ENCODE measurements at places on chromosomes 16 and 17.

DNA sequence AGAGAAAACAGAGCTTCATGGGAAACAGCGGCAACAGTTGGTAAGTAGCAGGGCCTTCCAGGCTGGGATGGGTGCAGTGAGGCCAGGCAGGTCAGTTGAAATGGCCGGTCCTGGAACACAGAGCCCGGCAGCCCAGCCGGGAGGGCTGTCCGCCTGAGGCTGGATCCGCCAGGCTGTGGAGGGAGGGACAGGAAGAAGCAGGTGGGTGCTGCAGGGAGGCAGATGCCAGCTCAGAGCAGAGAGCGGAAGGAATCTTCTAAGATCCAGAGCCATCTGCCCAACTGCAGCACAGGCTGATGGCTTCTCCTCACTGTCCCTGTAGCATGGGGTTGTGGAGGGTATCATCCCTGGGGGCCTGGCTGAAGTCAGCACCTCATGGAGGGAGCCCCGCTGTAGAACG, 599 bp downstream of the RNF112 start:
- no peak for DNase-seq

DNA sequence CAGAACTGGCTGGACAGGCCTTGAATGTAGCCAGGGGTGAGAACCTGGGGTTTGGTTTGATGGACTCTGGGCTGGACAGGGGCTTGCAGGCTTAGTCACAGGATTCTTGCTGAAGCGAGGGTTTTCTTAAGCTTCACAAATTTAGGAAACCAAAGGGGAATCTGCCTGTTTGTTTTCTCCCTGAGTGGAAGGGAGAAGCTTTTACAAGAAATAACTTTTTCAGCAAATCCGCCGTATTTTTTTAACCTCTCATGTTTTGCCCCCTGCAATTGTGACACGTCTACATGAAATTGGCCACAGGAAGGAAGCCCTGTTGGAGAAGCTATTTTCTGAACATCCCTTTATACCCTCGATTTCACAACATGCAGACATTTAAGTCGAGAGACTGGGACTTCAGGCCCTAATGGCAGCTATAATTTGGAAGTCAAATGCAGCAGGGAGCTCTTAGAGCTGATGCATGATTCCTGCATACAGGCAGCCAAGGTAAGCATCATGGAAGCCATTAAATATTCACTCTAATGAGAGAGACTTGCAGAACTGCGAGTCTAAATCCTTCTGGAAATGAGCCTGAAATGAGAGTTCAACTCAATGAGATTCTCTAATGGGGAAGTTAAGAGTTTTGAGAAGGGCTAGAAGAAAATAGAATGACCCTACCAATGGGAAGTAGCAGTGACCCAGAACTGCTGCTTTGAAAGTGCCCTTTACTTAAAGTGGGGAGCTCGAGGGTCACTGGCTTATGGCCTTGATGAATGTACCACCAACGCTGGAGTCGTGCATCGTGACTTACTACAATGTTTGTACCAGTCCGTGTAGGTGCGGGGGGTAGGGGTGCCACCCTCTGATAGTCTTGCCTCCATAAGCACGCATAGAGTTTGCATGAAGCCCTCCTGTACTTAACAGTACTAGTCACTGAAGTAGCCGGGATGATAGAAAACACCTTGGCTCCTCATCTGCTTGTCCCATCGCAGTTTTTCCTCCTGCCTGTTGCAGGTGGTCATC, 45.1 kb upstream of the IRF8 start:
- DNase-seq = no peak

GRCh38 chr17:51374209-51374608, 113.9 kb downstream of the UTP18 start:
- DNase-seq = no peak

GRCh38 chr16:83312015-83312717, 495.6 kb upstream of the HSBP1 start:
- DNase-seq = no peak

- no peak for DNase-seq
Measured at GRCh38 chr16:51453251-51453650, 302.2 kb upstream of the SALL1 start.

DNA sequence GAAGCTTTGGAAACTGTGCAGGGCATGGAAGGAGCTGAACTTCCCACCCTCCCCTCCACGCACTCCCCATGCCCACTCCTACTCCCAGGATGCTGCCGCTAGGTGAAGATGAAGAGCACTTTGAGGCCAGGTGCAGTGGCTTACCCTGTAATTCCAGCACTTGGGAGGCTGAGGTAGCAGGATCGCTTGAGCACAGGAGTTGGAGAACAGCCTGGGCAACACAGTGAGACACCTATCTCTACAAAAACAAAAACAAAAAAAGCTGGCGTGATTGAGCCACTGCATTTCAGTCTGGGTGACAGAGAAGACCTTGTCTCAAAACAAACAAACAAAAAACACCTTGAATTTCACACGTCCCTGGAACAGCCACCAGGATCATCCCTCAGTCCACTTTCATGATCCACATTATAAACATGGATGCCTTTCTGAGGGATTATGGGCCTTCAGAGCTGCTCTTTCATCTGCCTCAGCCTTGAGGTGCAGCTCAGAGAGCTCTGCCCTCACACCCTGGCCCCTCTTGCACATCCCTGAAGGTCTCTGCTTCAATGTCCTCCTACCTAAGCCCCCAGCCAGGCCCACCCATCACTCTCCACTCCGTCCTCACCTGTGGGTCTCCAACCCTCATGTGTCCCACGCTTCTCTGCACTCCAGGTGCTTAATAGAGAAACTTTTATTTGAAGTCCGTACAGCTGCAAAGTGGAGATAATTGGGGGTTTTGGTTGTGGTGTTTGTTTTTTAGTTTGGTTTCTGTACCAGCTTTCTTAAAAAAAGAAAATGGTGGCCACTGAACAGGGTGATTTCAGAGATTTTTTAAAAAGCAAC, 25.8 kb downstream of the PHB1 start:
- DNase-seq = no peak

- no peak for DNase-seq
Measured at GRCh38 chr17:7083592-7083991, 3.5 kb upstream of the CLEC10A start.

- no peak for DNase-seq
Measured at GRCh38 chr16:27869411-27869810, 194.1 kb downstream of the GSG1L start.
